NCI-H2107 (cell line): ENCODE measurements at places on chromosomes 2 and 18.

DNA sequence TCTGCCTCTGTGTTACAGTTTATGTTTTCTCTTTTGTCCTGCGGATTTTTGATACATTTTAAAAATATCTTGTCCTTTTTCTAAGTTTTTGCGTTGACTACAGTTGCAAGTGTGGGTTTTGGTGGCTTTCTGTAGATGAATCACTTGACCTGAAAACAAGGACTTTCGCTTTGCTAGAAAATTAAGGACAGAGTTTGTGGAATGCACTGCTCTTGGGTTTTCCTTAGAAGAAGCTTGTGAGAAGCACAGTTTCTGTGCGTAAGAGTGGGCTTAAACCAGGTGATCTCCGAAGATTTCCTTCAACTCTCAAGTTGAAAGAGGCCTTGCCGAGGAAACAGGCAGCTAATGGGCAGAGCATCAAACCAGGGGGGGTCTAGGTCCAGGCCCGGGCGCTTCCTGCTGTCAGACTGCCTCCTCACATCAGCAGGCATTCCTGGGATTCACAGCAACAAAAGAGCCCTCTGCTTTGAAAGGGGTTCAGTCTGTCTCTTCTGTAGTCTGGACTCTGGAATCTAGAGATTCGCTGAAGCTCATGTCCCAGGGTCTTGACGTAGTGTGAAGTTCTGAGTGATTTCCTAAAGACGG, 17.3 kb downstream of the NCK2 start:
- DNase-seq = no peak

DNA sequence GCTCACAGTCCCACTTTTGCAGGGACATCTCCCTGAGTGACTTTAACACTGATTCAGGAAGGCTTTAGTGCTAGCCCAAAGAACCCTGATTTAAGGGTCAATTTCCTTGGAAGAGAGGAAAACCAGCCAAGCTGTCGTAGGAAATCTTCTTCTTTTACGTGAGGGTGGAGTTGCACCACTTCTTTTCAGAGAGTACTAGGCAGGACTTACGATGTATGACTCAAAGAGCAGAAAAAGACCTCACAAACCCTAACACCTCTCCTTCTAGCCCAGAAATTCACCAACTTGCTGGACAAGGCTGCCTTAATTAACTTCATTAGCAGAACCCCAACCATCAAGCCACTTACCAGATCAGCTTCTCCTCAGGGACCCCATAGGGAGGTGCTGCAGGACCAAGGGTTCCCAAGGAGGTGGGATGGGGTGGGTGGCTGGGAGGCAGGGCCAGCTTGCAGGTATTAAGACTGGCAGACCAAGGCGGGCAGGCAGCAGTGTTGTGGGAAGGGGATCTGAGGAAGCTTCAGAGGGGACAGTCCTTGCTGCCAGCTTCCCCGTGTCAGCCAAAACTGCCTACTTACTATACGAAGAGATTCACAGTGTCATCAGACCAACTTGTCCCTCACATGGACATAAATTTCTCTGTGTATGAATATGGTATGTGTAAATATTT, 6.7 kb downstream of the SERPINB2 start:
- no peak for DNase-seq

DNA sequence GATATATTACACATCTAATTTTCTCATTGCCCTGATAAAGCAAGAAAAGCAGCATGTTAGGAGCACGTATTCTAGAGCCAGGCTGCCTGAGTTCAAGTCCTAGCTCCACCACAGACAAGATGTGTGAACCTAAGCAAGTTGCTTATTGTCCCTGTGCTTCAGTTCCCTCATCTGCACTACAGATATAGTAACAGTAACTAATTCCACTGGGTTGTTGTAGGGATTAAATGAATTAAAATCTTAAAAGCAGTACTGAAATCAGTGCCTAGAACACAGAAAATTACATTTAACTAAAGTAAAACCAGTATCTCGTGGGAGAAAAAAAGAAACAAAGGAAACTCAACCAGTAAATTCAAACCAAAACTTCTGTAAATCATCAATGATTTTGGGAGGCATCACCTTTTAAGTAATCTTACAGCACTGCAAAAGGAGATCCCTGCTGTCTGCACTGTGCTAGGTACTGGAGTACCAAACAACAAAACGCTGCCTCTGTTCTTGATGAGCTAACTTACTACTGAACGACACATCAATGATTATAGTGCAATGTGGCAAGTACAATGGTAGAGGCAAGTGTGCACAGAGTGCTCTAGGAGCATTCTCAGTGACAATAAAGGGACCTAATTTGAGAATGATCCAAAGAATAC, 7.9 kb downstream of the MAP3K2 start:
- no peak for DNase-seq

DNA sequence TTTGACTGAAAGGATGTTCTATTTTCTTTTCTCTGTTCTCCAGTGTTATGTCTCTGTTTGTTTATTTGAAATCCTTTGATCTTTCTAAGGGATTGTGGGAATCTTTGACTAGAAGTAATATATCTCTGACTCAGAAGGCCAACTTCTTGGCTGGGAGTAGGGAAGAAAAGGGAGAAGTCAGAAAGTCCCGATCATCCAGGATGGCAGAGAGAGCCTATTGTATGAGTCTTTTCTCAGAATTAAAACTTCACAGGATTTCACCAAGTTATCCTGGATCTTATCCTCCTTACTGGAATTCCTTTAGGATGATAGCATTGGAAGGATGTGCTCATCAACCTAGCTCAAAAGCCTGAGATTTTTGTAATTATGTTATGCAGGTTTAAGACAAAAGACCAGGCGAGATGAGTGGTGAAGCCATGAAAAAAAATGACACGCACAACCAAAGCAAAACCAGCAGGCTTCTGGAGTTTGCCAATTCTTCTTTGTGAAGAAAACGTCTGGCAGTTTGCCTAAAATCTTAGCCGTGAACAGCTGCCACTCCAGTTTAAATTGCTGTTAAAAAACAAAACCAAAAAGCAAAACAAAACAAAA, 383.6 kb upstream of the SMIM21 start:
- peak; percentile 87 for DNase-seq

DNA sequence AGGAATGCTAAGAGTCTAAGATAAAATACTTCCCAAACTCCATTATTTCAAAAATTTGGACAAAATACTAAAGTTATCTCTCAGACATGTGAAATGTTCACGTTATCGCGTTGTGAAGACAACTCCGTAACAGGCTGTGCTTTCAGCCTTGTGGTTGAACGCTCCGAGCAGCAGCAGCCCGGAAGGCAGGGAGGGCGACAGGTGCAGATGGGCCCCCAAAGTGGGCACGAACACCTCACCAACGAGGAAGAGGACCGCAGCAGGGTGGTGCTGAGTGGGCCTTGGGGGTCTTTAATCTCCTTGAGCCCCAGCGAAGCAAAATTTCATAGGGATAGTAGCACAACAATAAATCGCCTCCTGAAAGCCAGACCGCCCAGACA, 1.0 kb upstream of the FAM110C start:
- DNase-seq = no peak

GRCh38 chr2:141654311-141654710, 476.5 kb downstream of the LRP1B start:
- DNase-seq = no peak

GRCh38 chr2:241932899-241933178, 63.3 kb downstream of the RTP5 start:
- no peak for DNase-seq

DNA sequence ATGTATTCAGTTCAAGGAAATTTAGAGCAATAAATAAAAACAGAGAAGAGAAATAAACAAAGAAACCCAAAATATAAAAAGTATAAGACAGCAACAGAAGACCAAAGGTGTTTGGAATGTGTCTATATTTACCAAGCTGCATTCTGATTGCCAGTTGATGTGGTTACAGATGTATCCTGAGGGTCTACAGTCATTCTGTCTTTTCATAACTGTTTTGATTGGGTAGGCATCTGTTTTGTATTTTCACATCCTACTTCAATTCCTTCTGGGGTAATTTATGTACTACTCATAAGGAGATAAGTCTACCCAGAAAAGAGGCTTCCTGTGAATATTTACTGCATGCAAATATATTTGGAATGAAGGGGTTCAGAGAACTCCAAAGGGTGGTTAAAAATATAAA, 596.8 kb upstream of the GCFC2 start:
- DNase-seq = no peak

- no peak for DNase-seq
Observed at GRCh38 chr2:62464221-62465007, 41.6 kb downstream of the TMEM17 start.

GRCh38 chr18:63965716-63966330, 4.1 kb upstream of the SERPINB8 start:
- no peak for DNase-seq

GRCh38 chr2:162073888-162074631, at the start of gene DPP4:
Gene DPP4 (minus strand): TSS chr2:162074215. CDS start chr2:162073981, 234 bp downstream.
- peak; percentile 5 for DNase-seq

GRCh38 chr2:65300761-65301711, 73.4 kb downstream of the ACTR2 start:
- DNase-seq = no peak

GRCh38 chr2:173441222-173441621, 86.5 kb downstream of the CDCA7 start:
- no peak for DNase-seq

DNA sequence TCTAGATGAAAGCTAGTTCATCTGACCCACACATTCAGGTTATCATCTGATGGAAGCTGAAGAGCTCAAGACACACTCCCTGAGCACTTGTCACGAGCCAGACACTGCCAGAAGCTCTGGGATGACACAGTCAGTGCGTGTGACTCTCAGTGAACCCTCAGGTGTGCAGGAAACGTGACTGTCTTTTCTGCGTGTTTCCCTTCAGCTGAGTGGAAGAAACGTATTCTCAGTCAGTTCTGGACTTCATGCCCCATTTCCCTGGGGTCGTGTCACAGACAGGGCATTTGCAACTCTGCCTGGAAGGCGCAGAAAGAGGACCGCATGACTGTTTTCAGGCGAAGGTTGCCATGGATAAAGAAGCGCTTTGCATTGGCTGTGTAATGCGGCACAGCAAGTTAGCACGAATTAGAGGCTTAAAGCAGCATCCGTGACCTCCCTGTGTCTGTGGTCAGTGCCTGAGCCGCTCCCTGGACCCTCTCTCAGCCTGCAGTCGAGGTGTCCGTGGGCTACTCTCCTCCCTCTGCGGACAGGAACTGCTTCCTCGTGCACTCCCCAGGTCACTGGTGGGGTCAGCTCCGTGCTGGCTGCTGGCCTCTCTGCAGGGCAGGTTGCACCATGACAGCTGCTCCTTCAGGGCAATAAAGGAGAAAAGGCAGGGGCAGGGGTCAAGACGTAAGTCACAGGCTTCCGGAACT, 3.3 kb upstream of the ALLC start:
- no peak for DNase-seq

GRCh38 chr18:48135436-48135966, 205.0 kb upstream of the SMAD2 start:
- no peak for DNase-seq

DNA sequence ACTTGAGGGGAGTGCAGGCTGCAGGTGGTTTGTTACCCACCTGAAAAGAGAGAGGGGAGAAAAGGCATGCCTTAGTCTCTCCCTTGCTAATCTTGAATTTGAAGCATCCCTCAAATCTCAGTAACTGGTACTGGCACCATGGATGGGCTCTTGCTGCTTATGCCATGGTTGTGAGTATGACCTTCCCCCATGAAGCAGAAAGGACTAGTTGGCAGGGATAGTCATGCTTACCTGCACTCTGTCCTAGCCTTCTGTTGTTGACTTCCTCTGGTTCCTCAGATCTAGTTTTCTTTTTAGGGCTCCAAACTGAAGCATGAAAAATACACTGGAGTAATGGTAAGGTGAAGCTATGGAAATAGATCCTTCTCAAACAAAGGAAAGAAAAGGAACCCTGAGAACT, 191.2 kb downstream of the SPAG16 start:
- no peak for DNase-seq

DNA sequence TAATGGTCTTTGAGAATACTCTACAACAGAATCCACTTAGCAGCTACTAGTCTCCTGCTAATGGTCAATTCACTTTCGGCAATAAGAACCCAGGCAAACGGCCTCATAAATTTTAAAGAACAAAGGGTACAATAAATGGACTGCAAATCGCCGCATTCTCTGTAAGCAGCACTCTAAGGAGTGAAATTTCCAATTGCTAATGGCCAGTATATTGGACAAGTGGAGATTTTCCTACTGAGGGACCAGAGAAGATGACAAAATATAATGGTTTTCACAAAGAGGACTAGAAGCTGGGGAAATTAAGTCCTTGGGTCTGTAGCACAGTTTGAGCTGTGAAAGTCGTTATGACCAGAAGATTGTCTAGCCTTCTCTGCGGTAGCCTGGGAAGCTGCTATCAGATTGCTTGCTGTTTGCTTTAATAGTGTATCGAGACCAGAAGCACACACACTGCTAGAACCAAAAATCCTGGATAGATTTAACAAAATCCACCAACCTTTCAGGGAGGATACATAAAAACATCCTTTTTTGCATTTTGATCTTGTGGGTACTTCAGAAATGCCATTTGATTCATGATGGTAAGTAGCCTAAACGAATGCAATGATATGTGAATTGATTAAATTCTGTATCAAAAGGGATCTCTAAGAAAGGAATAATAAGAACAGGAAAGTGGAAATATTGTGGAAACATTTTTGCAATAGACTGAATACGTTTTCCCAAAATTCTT, 53.6 kb upstream of the ATP8B1 start:
- peak; percentile 33 for DNase-seq

DNA sequence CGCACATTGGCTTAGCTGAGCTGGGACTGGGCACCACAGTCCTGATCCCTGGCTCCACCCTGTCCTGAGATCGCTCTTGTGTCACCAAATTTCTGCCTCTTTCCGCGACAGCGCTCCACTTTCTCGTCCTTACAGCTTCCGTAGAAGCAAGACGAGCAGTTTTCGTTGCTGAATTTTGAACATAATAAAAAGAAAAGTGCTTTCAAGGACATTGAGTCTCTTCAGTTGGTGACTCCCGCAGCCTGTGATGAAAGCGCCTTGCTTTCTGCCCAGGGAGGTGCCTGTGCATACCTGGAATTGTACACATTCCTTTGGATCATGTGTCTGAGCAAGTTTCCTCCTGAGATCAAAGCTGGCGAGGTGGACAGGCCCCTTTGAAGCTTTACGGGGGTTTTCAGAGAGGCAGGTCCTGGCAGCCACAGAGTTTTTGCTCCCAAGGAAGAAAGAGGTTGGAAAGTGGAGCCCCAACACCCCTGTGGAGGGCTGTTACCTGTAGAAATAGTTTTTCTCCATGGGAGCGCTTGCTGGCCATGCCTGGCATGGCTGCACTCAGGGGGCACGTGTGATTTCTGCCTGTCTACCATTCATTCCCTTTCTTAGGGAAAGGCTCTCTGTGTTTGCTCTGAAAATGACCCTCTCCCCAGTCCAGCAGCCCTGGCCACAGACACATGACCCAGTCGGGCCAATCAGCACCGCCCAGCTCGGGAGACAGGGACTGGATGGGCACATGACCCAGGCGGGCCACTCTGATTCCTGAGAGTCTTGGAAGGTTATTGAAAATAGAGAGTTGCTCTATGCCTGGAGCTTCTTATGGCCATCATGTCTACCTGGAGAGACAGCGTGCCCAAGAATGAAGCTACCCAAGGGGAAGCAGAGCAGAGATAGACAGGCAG, 115.6 kb upstream of the OTOS start:
- DNase-seq = no peak

GRCh38 chr2:26780203-26780760, 5.6 kb upstream of the CENPA start:
- no peak for DNase-seq

GRCh38 chr2:176746411-176746810, 466.2 kb upstream of the HNRNPA3 start:
- DNase-seq = no peak
